ENCODE measurements at places on chromosomes 13 and 19.

DNA sequence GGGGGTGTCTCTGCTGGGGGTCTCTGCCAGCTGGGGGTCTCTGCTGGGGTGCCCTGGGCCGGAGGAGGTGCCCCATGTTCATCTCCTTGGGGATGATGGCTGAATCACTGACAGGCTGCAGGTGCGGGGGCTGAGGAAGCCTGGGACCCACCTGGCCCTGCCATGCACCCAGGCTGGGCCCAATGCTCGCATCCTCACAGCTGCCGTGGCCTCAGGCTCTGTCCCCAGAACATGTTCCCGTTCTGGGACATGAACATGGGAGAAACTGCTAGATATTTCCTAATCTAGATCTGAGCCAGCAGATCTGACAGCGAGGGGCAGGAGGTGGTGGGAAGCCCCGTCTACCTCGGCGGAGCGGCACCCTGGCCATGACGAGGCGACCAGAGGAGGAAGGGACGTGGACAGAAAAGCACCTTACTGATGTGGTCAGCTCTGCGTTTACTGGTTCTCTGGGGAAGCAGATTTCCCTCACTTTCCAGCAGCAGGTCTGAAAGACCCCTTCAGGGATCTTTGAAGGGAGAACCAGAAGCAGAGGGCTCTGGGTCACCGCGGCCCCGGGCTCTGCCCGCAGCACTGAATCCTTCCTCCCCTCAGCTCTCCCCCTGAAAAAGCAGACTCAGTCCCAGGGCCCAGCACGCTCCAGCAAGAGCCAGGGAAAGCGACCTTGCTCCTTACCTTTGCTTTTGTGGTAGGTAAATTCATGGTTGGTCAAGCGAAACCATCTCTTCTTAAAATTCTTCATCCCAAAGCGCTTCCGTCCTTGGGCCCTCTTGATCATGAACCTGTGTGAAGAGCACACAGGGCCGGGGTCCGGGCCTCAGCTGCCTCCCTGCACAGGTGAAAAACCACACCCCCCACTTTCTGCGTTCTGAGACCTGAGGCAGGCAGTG, 26.5 kb upstream of the C13orf46 start:
- no peak for DNase-seq

DNA sequence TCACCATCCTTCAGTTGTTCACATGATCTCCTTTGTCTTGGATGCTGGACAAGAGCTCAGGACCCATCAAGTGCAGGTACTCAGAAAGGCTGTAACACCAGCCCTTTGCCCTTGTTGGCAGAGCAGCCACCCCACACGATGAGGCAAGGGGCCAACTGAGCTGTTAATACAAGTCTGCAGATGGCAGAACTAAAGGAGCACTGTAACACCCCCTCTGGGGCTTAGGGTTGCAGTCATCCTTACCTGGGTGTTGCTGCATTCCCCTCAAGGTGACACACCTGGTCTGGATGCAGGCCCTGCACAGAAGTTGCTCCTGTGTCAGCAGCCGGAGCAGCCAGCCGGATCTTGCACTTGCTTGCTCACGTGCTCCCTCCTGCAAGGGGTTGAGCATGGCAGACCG, 52.0 kb downstream of the STARD13 start:
- no peak for DNase-seq

GRCh38 chr13:19587635-19588300, 26.4 kb upstream of the TPTE2 start:
- DNase-seq: peak; percentile 57

- DNase-seq: peak; percentile 56
Observed at GRCh38 chr13:51501592-51502152, 48.8 kb upstream of the INTS6 start.

DNA sequence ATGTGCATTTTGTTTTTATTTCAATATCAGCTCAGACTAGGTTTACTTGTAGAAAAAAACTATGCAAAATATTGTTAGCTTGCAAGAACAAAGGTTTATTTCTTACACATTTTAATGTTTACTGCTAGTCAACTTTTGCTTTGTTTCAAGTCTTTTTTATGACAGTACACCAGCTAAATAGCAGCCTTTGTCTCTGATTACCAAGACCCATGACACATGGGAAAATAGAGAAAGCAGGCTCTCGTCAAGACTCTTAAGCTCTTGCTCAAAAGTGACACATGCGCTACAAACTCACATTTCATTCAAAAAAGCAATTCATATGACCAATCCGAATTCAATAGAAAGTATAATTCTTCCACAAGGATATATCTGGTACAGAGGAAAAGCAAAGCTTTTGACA, 642.3 kb upstream of the SLITRK1 start:
- DNase-seq: no peak

DNA sequence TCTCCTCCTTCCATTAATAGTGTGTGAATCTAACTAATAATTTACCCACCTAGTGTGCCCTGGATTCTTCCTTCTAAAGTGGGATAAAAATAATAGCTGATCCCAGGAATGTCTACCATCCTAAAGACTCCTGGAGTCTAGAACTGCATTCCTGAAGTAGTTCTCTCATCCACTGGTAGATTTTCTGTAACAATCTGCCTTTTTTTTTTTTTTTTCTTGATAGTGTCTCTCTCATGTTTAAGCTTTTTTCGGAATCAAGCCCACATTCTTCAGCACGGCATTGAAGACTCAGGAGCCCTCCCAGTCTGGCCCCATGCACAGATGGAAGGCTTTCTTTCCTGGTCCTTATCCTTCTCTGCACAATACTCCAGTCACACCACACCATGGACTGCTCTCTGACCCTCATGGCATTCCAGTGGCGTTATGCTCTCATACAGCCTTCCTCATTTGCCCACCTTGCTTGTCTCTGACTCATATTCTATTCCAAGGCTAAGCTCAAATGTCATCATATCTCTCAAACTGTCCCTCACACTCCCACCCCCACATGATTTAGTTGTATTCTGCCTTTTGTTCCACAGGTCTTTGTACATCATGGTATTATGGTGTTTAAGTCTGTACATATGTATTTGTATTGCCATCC, 68.7 kb upstream of the FRY start:
- DNase-seq: no peak

- DNase-seq: peak; percentile 22
Observed at GRCh38 chr13:27573265-27573664, 47.1 kb downstream of the LNX2 start.

GRCh38 chr13:102440259-102440936, 38.5 kb upstream of the FGF14 start:
- no peak for DNase-seq

DNA sequence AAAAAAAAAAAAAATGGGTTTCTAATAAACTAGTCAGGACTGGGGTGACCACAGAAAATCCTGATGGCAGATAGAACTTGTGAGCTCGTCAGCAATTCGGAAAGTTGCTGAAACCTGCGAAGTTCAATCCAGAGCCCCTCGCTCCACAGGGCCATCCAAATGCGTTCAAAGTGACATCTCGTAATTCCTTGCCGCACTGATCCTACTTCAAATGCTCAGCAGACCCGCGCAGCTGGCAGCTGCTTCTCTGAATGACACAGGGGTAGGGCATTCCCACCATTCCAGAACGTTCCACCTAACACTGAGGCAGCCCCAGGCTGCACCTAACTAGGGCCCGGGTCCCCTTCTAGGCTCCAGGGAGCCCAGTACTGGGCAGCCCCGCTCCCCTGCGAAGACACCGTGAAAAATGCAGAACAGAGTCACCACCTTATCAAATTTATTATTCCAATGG, 4.8 kb upstream of the DAPK3 start:
- no peak for DNase-seq

- no peak for DNase-seq
Observed at GRCh38 chr13:64333888-64334287, 2896.2 kb downstream of the PCDH9 start.

DNA sequence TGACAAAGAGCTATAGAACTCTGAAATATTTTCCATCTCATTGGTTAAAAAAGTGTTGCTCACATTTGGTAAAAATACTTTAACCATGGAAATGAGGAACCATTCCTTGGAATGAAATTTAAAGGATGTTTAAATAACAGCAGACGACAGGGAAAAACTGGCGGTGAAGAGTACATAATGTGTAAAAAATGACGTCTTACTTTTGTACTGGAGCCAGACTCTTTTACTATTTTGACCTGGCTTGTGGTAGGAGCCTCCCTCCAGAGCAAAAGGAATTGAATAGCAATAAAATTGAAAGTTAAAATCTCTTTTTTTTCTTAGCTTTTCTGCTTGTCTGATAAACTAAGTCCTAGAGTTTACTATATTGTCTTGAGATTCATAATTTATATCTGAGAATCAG, 426.2 kb upstream of the KLHL1 start:
- no peak for DNase-seq

DNA sequence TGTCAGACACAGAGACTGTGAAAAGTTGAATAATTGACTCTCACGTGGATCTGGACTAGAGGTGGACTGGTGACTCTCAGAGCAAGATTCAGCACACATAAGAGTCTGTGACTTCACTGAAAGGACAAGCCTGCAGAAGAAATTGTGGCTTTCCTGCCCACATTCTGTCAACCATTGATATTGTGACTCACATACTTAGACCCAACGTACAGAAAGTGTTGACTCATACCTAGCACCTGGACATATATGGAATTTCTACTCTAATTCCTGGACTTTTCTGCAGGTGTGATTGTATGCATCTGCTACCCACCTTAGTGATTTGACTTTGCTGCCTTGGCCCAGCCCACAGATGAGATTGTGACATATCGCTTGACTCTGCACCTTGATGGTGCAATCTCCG, 15.6 kb upstream of the ZNF730 start:
- no peak for DNase-seq

GRCh38 chr13:78215458-78216108, 297.0 kb upstream of the EDNRB start:
- no peak for DNase-seq

DNA sequence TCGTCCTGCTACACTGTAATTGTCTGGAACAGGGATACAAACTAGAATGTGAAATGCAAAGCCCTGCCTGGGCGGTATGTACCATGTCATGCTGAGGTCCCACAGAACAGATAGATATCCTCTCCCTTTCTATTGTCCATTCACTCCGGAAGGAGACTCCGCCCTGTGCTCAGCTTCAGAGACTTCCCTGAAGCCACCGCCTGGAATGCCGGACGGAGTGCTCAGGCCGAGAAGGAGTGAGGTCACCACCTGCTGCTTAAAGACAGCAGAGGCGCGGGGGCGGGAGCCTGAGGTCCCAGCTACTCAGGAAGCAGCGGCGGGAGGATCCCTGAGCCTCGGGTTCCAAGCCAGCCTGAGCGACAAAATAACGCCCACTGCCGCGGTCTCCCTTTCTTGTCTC, 890 bp upstream of the ZNF611 start:
- peak; percentile 20 for DNase-seq

DNA sequence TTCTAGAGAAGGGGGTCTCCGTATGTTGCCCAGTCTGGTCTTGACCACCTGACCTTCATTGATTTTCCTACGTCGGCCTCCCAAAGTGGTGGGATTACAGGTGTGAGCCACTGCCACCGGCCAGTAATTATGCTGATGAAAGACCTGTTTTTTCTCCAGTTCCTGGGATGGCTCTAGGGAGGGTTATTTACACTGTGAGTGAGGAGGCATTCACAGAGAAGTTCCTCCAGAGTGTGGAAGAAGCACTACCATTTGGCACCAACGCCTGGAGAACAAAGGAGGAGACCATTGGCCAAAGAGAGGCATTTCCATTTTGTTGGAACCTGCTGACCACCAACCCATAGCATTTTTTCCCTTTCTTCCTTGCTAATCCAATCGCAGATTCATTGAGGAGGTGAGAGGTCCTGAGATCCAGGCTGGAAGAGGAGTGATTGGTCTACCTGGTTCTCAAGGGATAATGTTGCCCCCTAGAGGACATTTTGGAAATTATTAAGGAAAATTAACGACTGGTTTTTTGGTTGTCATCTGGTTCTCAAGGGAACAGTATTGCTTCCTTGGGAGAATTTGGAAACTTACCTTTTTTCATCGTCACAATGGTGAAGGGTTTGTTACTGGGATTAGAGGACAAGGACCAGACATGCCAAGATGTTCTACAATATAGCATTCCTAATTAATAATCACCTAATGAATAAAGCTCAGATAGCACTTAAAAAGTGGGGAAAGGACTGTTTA, 5.5 kb upstream of the SAE1 start:
- DNase-seq: peak; percentile 86

DNA sequence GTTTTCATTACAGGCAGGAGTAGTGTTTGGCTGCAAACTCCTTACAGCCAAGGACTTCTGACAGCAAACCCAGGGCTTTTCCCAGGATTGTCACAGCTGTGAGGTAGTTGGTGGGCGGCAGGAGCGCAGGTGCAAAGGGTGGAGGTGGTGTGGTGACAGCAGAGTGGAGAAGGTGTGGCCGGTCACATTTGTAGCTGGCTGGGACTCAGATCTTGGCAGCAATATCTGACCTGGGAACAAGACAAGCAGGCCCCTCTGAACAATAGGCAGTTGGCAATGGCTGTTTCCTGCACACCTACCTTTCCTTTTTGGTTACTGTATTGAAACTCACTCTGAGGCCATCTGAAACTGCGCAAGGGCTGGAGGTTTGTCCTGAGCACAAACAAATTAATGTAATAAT, 327.3 kb downstream of the COG6 start:
- DNase-seq: no peak

- no peak for DNase-seq
Observed at GRCh38 chr13:74732736-74733385, 598.7 kb upstream of the KLF12 start.

- no peak for DNase-seq
Observed at GRCh38 chr19:16605553-16605994, 22.4 kb downstream of the MED26 start.

- no peak for DNase-seq
Observed at GRCh38 chr13:20297181-20297580, 65.1 kb upstream of the GJB6 start.

GRCh38 chr19:28956961-28957360, 256.0 kb downstream of the UQCRFS1 start:
- no peak for DNase-seq

- no peak for DNase-seq
Observed at GRCh38 chr13:74103196-74103595, 31.0 kb downstream of the KLF12 start.

GRCh38 chr19:29662278-29662603, 3.0 kb upstream of the PLEKHF1 start:
- DNase-seq: no peak

DNA sequence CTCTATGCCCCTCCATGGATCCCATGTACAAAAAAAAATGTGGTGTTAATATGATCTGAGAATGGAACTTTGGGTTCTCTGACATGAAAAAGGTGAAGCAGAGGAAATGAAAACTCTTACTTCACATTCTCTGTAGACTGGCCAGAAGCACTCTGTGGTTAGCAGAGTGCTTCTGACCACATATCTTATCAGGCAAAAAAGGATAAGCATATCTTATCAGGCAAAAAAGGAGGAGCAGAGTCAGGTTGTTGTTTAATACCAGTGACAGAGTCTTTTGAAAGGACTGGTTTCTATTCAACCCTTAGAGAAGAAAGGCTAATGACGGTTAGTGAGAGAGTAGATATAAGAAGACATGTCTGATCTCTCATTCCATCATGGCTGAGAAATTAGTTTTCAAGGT, 1404.8 kb downstream of the SLITRK1 start:
- no peak for DNase-seq

- DNase-seq: no peak
Observed at GRCh38 chr19:3659746-3660112, 33.1 kb upstream of the CACTIN start.
